Activated naive CD4-positive, alpha-beta T cell treated with anti-CD3 and anti-CD28 coated beads for 36 hours (primary cell): ENCODE measurements at places on chromosomes 2 and 18. TPM values are rescaled to one million over a fixed set of nuclear protein-coding genes. Genes with fewer than 3 reads are reported as not detected.

Gene STAMBP
- total RNA-seq: 80.5 TPM

Gene DCDC2C
- not detected for total RNA-seq

Gene IL18RAP
- 15.1 TPM for total RNA-seq

Gene MLPH
- total RNA-seq: not detected

Gene IAH1
- total RNA-seq: 70.2 TPM

Gene PGAP1
- 29.3 TPM for total RNA-seq

Gene SRD5A2
- total RNA-seq: not detected

Gene DYTN
- total RNA-seq: not detected

Gene UGT1A3
- total RNA-seq: not detected

Gene TNFAIP6
- total RNA-seq: not detected

DNA sequence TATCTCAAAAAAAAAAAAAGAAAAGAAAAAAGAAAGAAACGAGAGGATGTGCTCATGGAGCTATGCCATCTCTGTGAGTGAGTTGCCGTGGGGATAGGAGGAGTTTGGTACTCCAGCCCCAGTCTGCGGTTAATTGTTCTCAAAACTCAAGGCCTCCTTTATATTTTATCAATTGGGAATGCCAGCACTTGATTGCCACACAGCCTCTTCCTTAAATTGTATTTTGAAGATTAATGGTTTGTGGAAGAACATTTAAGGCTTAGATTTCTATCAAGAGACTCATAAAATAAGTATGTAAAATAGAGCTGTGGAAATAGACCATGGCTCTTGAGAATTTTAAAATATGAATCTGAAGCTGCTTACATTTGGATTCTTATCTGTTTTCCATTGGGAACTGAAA is 29.8 kb downstream of the KCNE4 start:
- no peak for DNase-seq
- peaks cover 2% of the 10 kb centered on the region for H3K27me3 ChIP-seq
- H3K36me3 ChIP-seq: no peaks in the 10 kb centered on the region
- no peak overlapping the region for H3K4me3 ChIP-seq
- H3K4me1 ChIP-seq: no peaks in the 10 kb centered on the region

DNA sequence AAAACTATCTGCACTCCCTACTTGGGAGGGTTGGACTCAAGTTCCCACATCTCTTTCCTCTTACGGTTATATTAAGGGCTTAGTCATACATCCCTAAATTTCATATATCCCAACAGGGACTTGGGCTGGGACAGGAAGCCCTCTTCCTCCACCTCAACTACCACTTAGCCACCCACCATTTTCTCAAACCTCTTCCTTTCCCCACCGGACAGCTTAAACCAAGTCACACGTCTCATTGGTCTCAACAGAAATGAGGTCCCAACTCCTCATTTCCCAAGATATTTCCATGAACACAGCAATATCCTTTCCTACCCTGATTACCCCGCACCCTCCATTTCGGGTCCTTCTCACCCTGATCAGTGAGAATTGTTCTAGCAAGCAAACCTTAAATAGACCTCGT is 736 bp downstream of the ZSCAN30 start:
- DNase-seq: no peak
- H3K27ac ChIP-seq: peak overlapping the region; percentile 97
- peaks cover 2% of the 10 kb centered on the region for H3K27me3 ChIP-seq
- H3K4me3 ChIP-seq: peak overlapping the region; percentile 96
- H3K4me1 ChIP-seq: peaks cover 46% of the 10 kb centered on the region
- peaks cover 36% of the 10 kb centered on the region for H3K36me3 ChIP-seq

DNA sequence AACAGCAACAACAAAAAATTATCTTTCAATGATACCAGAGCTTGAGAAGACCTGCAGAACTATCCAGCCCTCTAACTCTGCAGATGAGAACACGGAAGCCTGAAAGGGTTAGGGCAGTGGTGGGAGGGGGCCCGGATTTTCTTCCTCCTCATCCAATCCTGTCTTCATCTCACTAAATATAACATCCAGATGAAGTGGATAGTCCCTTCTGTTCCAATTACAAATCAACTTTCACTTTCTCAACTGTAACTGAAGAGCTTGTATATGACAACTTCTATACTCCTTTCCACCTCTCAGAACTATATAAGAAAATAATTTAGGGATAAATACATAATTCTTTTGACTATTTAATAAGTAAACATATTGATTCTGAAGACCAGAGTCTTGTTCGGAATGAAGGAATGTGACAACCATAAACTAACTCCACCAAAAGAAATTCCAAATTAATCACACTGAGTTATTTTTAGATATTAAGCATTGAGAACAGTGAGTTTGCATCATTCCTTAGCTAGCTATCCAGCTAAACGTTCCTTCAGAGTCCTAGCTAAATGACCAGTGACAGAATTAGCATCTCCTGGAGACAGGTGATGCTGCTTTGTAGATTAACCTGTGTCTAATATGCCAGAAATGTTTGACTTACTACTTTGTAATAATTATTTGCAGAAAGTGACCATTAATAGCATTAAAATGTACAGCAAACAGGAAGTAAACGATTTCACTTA is 32.7 kb downstream of the SFT2D3 start:
- H3K27me3 ChIP-seq: no peaks in the 10 kb centered on the region
- DNase-seq: no peak
- peaks cover 18% of the 10 kb centered on the region for H3K4me1 ChIP-seq
- no peak overlapping the region for H3K4me3 ChIP-seq
- no peak overlapping the region for H3K27ac ChIP-seq
- peaks cover 10% of the 10 kb centered on the region for H3K36me3 ChIP-seq

GRCh38 chr2:69453475-69454129 is 16.4 kb upstream of the NFU1 start:
- no peak overlapping the region for H3K27ac ChIP-seq
- H3K36me3 ChIP-seq: no peaks in the 10 kb centered on the region
- no peaks in the 10 kb centered on the region for H3K27me3 ChIP-seq
- H3K4me3 ChIP-seq: no peak overlapping the region
- peak; percentile 72 for DNase-seq
- H3K4me1 ChIP-seq: peaks cover 24% of the 10 kb centered on the region

GRCh38 chr2:212266297-212266696 is 272.3 kb downstream of the ERBB4 start:
- H3K36me3 ChIP-seq: no peaks in the 10 kb centered on the region
- H3K27me3 ChIP-seq: no peaks in the 10 kb centered on the region
- H3K4me1 ChIP-seq: no peaks in the 10 kb centered on the region
- H3K4me3 ChIP-seq: no peak overlapping the region
- no peak overlapping the region for H3K27ac ChIP-seq

DNA sequence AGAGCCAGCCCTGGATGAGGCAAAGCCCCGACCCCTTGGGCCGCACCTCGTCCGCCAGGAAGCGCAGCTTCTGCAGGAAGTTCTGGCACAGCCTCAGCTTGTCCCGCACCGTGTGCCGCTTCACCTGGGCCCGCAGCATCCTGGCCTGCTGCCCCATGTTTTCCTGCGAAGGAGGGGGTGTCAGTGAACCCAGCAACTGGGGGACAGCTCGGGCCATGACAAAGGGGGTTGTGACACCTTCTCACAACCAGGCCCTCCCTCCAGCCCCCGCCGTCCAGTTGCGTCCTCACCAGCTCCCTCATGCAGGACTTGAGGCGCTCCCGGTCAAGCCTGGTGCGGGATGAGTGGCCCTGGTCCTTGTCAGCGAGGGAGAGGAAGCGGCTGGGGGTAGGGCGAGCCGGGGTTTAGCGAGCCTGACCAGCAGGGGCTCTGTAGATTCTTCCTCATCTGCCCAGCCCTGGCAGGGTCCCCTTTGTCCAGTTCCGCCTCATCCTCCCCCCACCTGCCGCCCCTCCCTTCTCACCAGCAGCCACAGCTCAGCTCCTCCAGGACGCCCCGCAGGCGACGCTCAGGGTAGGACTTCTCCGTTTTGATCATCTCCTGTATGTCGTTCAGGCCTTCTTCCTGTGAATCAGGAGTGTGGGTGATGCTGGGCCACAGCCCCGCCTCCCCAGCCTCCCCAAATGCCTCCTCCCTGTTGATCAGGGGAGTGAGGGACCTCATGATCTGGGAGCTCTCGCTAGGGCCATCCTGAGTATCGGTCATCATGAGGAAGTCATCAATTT is 606 bp downstream of the OTOF start:
- peak; percentile 11 for DNase-seq
- H3K4me1 ChIP-seq: peaks cover 3% of the 10 kb centered on the region
- H3K27ac ChIP-seq: no peak overlapping the region

- H3K27me3 ChIP-seq: no peaks in the 10 kb centered on the region
- no peak overlapping the region for H3K4me3 ChIP-seq
- no peak overlapping the region for H3K27ac ChIP-seq
- H3K4me1 ChIP-seq: no peaks in the 10 kb centered on the region
Measured at GRCh38 chr2:11598228-11598731, 64.4 kb downstream of the GREB1 start.

DNA sequence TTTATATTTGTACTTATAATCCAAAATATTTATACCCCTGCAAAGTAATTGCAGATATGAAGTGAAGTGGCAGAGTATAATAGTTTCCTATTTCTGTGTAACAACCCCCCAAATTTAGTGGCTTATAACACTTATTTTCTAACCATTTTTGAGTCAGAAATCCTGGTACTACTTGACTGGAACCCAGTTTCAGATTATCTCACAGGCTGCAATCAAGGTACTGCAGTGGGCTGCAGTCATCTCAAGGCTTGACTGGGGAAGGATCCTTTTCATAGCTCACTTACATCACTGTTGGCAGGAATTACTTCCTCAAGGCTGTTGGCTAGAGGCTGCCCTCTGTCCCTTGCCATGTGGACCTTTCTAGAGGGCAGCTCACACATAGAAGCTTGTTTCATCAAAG is 558.2 kb upstream of the PKDCC start:
- H3K27ac ChIP-seq: no peak overlapping the region
- no peaks in the 10 kb centered on the region for H3K4me1 ChIP-seq
- peaks cover under 1% of the 10 kb centered on the region for H3K36me3 ChIP-seq

DNA sequence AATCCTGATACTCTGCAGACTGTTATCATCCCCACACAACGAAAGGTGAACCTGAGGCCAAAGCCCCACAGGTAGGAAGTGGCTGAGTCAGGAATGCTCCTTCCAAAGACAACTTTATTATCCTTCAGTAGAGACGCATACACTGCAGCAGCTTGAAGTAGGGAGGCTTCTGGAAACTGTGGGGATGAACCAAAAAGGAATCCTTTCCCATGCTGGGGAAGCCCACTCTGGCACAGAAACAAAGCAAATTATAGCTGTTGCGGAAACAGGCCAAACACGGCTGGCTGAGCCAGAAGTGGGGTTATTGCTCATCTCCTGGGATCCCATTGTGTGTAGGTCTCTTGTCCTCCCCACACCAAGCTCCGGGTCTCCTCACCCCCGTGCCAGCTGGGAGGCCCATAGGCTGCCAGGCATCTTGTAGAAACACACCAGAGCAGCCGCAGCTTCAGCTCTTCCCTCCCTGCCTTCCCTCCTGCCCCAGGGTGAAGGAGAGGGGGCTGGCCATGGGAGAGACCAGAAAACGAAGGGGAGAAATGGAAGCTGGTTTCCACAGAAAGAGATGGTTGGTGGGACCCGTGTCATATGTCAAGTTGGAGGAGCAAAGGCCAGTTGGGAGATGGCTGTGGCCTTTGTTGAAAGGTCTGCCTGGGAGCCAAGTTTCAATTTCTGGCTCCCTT is 176.9 kb upstream of the NABP1 start:
- no peak overlapping the region for H3K4me3 ChIP-seq
- no peak for DNase-seq
- H3K27ac ChIP-seq: no peak overlapping the region
- no peaks in the 10 kb centered on the region for H3K4me1 ChIP-seq
- no peaks in the 10 kb centered on the region for H3K36me3 ChIP-seq

- no peak overlapping the region for H3K4me3 ChIP-seq
- H3K27me3 ChIP-seq: no peaks in the 10 kb centered on the region
- peaks cover under 1% of the 10 kb centered on the region for H3K4me1 ChIP-seq
- no peak overlapping the region for H3K27ac ChIP-seq
Measured at GRCh38 chr2:15293262-15293937, 267.7 kb downstream of the NBAS start.

DNA sequence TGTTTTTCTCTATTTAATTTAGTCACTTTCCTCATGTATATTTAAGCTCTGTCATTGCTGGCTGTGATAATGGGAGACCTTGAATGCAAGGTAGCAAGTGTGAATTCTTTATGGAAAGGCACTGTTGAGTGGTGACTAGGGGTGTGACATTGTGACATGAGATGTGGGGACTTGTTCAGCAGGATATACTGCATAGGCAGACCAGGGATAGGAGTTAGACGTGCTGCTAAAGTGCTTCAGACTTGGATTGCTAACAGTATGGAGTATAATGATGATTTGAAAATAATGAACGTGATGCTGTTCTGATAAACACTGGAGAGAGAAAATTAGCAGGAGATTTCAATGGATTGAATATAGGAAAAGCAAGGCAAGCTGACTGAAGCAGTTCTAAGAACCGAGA is 135.1 kb downstream of the NCOA1 start:
- peaks cover 2% of the 10 kb centered on the region for H3K36me3 ChIP-seq
- peaks cover 27% of the 10 kb centered on the region for H3K4me1 ChIP-seq
- no peak for DNase-seq
- H3K27me3 ChIP-seq: no peaks in the 10 kb centered on the region

GRCh38 chr2:10831400-10831985 is 18.9 kb upstream of the PDIA6 start:
- peaks cover 2% of the 10 kb centered on the region for H3K27me3 ChIP-seq
- no peak overlapping the region for H3K27ac ChIP-seq
- H3K4me3 ChIP-seq: no peak overlapping the region
- no peaks in the 10 kb centered on the region for H3K36me3 ChIP-seq
- DNase-seq: no peak

- H3K27ac ChIP-seq: no peak within 1 kb of the TSS
- H3K27me3 ChIP-seq: peaks cover 11% of the 10 kb centered on the region
- H3K4me3 ChIP-seq: no peak within 1 kb of the TSS
- H3K36me3 ChIP-seq: no peaks in the 10 kb centered on the region
Measured at GRCh38 chr2:232455426-232456255, at the start of gene ALPI. TSS of gene ALPI (plus strand) at chr2:232456153. CDS start at chr2:232456200, 47 bp downstream.

GRCh38 chr2:18214936-18215335 is 336.5 kb downstream of the KCNS3 start:
- no peak overlapping the region for H3K27ac ChIP-seq
- H3K27me3 ChIP-seq: peaks cover under 1% of the 10 kb centered on the region
- no peak overlapping the region for H3K4me3 ChIP-seq
- DNase-seq: no peak
- no peaks in the 10 kb centered on the region for H3K36me3 ChIP-seq
- H3K4me1 ChIP-seq: no peaks in the 10 kb centered on the region

GRCh38 chr18:56955490-56955889 is 191.4 kb upstream of the BOD1L2 start:
- no peak overlapping the region for H3K4me3 ChIP-seq
- no peak overlapping the region for H3K27ac ChIP-seq
- H3K27me3 ChIP-seq: no peaks in the 10 kb centered on the region
- peaks cover 6% of the 10 kb centered on the region for H3K36me3 ChIP-seq
- no peaks in the 10 kb centered on the region for H3K4me1 ChIP-seq

- H3K27ac ChIP-seq: no peak overlapping the region
- no peaks in the 10 kb centered on the region for H3K27me3 ChIP-seq
- no peaks in the 10 kb centered on the region for H3K36me3 ChIP-seq
- no peak for DNase-seq
Measured at GRCh38 chr2:30931841-30932407, 124.7 kb upstream of the CAPN13 start.

- peak overlapping the region; percentile 84 for H3K4me3 ChIP-seq
- H3K4me1 ChIP-seq: peaks cover 32% of the 10 kb centered on the region
- H3K27me3 ChIP-seq: peaks cover 31% of the 10 kb centered on the region
- no peaks in the 10 kb centered on the region for H3K36me3 ChIP-seq
Measured at GRCh38 chr2:169363560-169364150, 1.3 kb upstream of the LRP2 start.

- H3K4me1 ChIP-seq: no peaks in the 10 kb centered on the region
- no peak for DNase-seq
- no peaks in the 10 kb centered on the region for H3K36me3 ChIP-seq
- no peak overlapping the region for H3K4me3 ChIP-seq
- peaks cover 2% of the 10 kb centered on the region for H3K27me3 ChIP-seq
- no peak overlapping the region for H3K27ac ChIP-seq
Measured at GRCh38 chr18:59787998-59788790, 91.0 kb upstream of the CCBE1 start.
